ENCODE measurements at places on chromosomes 4 and X.

DNA sequence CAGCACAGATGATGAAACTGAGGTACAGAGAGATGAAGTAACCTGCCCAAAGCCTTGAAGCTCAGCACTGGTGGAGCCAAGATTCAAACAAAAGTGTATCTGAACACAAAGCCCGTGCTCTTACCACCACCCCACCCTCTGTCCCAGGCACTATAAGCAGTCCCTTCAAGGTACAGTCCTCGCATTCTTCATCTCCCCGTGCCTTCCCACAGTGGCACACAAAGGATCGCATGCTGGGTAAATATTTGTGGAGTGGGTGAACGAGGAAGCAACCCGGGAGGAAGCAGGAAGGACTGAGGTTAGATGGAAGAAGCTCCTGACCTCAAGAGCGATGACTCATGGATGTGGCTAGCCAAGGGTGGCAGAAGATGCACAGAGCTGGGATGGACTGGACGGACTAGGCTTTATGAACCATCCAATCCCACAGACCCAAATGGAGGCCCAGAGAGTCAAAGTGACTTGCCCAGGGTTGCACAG lies 18.4 kb downstream of the IQSEC2 start:
- no peak for DNase-seq

DNA sequence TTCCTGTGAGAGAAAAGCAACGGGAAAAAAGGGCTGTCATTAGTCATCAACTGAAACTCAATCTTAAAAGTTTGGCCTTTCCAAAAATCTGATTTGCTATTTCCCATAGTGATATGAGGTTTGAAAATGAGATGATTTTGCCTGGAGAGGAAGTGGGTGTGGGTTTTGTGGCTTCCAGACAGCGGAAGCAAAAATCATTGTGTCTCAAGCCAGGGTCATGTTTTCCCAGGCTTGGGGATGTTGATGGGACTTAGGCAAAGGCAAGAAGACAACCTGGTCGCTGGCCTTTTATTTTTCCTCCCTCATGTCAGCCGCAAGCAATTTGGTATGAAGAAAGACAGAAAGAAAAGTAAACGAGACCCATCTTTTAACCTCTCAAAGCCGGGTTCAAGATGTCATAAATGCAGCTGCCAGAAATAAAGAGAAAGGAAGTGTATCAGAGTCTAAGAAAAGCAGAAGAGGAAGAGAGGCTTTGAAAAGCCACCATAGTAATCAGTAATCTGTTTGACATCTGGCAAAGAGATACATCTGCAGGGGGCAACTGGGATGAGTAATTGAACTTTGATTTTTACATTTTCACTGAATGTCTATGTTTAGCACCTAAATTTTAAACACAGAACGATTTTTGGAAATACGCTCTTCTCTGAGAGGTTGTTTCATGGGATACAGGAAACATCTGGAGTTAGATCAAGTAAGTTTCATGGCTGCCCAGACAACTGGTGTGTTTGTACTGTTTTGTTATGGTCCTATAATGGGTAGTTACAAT lies 521.6 kb upstream of the SLIT2 start:
- DNase-seq, result no peak

GRCh38 chr4:136078976-136079375 lies 1453.3 kb downstream of the PCDH18 start:
- DNase-seq, result no peak

GRCh38 chrX:22424919-22425318 lies 152.2 kb downstream of the CBLL2 start:
- no peak for DNase-seq

DNA sequence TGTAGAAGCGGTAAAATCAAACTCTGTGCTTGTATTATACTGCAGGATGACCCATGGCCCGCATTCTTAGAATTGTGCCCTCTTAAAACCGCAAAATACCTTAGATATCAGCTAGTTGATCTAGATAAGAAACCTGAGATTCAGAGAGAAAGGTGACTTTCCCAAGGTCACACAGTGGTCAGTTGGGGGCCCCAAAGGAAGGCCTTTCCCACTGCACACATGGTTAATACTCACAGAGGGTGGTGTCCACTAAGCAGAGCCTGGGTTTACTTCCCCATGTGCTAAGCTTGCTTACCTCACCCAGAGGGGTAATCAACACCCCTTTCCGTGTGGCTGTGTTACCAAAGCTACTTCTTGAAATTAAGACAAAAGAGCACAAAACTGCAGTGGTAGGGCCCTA lies 66.3 kb downstream of the RBM47 start:
- no peak for DNase-seq

GRCh38 chr4:174009686-174010451 lies 273.6 kb downstream of the FBXO8 start:
- DNase-seq, result no peak

- no peak for DNase-seq
Observed at GRCh38 chr4:95129821-95130311, 372.1 kb downstream of the BMPR1B start.

DNA sequence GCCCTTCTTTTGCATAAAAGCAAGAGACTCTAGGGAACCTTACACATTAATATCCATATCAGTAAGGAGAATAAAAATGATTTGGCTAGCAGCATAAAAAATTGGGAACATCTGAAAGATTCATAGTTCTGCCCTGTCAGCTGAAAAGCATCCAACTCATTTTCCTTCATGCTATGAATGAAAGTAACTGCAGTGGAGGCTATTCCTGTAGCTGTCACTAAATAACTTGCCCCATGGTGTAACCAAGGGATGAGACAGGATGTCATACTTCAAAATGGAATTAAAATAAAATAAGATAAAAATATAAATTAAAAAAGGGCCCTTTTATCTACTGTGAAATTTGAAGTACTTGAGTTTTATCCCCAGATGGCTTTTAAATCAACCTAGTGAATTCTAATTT lies 878.8 kb downstream of the C4orf33 start:
- DNase-seq, result no peak

GRCh38 chr4:172061204-172061603 lies 248.0 kb downstream of the GALNTL6 start:
- no peak for DNase-seq

DNA sequence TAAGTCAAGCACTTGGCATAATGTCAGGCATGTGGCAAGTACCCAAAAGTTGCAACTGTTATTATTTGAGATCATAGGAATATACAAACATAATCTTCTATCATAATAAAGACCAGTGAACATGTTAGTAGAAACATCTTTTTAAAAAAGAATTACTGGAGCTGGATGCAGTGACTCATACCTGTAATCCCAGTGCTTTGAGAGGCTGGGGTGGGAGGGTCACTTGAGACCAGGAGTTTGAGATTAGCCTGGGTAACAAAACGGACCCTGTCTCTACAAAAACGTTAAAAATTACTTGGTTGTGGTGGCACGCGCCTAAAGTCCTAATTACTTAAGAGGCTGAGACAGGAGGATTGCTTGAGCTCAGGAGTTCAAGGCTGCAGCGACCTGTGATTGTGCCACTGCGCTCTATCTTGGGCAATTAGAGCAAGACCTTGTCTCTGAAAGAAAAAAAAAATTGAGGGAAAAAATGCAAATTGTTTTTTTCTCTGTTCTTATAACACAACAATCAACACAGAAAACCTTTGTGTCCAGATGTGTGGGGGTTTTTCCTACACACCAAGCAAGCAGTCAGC lies 284.3 kb downstream of the ARHGAP10 start:
- no peak for DNase-seq

DNA sequence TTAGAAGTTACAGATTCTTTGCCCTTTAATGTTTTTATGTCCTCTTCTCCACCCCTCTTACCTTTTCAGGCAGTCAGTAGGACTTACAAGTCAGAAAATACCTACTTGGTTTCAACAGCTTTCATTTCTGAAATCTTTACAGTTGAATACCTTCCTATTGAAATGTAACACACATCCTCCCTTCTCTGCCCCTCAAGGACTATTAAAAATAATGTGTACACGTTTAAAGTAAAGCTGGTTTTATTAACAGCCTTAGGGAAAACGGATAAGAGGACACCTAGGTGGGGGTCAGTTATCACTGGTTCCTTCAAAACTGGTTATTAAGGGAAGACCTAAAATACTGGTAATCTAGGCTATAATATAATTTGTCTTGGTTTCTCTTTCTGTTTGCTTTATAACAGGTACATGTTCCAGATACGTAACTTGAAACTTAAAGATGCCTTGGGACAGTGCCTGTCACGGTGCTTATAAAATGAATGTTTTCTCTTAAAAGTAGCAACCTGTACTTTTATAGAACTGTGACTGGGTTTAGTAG lies 1.8 kb downstream of the CCSER1 start:
- DNase-seq, result no peak

GRCh38 chrX:134868771-134869495 lies 121.9 kb upstream of the SMIM10 start:
- no peak for DNase-seq

GRCh38 chr4:184729946-184730345 lies 4.0 kb downstream of the CENPU start:
- DNase-seq, result no peak

- DNase-seq, result no peak
Observed at GRCh38 chrX:154032653-154033052, 13.0 kb upstream of the IRAK1 start.

GRCh38 chrX:69142788-69143469 lies 22.3 kb downstream of the PJA1 start:
- DNase-seq, result no peak

GRCh38 chr4:5215321-5215720 lies 164.0 kb downstream of the STK32B start:
- no peak for DNase-seq

DNA sequence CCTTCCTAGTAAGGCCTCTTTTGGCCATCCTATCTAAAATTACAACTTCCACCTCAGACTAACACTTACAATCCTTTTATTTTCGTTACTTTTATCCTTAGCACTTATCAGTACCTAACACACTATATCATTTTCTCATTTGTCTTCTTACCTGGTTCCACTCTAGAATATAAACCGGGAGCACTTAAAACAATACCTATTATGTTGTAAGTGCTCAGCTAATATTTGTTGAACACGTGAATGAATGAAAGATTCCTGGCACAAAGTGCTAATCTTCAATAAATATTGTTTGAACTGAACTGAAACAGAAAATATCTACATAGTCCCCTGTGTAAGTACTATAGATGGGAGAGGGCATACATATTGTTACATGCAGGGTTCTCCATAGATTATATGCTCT lies 14.4 kb downstream of the MGARP start:
- DNase-seq, result no peak

DNA sequence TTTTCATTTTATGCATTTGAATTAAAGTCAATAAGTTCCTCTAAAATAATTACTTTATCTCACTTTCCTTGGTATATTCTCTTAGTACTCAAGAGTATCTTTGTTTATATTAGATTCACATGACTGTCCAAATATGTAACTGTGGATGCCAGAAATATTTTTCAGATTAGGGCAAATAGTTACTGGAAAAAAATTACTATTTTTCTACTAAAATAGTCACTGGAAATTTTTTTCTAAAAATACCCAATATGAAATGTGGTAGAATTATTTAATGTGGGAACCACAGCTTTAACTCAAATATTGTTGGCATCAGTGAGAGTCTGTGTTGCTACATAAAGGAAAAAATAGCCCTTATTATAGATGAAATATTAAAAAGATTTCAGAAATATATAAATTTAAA lies 70.4 kb upstream of the NMU start:
- DNase-seq, result no peak

DNA sequence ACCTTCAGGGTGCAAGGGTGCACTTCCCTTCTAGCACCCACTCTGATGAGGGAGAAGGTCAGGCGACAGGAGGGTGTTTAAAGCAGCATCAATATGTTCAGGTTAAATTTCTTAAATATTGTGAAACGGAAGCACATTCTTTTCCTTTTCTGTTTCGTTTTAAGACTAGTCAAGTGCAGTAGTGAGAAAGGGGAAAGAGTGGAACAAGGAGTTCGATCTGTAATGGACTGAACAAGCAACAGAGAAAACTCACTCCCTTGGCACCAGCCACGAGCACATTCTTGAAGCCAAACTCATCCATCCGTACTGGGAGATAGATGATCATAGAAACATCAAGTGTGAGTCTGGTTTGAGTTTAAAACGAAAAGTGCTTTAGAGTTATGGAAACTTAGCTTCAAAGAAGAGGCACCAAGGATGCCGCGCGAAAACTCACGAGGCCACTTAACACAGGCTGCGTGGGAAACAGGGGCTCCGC lies 815 bp downstream of the FAM53A start:
- DNase-seq, result no peak

- no peak for DNase-seq
Observed at GRCh38 chr4:6338951-6339817, 69.5 kb downstream of the WFS1 start.

DNA sequence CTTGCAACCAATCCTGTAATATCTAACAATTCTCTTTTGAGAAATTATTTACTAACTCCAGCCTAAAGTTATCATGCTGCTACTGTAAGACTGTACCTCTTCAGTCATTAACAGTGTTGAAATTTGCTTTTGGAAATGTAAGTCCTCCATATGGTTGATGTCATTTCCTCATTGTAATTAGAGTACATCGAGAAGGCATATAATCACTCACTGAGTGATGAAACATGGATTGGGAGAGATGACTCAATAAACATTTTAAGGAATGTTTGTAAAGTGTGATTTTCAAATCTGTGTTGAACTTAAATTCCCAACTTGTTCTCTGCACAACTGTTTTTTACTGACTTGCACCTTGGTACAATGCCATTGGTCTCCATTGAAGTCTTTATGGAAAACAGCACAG lies 61.2 kb downstream of the HMGB2 start:
- no peak for DNase-seq

GRCh38 chr4:16192057-16192456 lies 34.2 kb downstream of the TAPT1 start:
- no peak for DNase-seq

DNA sequence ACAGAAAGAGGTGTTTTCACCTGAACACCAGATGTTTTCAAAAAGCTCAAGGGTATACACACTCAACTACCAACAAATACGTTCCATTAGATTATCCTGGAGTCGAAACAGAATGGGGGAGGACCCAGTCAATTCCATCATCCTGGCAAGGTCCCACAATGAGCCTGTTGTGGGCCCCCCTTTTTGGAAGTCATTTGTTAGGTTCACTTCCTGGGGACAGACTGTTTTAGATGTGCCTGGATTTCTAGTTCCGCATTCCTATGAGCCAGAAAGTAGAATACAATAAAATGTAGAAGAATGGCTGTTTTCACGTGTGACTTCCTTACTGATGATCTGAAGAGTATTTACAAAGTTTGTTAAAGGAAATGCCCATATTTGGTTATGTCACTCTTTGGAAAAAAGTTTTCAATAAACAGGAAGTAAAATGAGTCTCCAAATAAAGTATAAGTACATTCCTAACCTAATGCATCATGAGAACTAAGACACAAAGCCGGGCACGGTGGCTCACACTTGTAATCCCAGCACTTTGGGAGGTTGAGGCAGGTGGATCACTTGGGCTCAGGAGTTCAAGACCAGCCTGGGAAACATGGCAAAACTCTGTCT lies 192.5 kb downstream of the MAML3 start:
- DNase-seq, result no peak

DNA sequence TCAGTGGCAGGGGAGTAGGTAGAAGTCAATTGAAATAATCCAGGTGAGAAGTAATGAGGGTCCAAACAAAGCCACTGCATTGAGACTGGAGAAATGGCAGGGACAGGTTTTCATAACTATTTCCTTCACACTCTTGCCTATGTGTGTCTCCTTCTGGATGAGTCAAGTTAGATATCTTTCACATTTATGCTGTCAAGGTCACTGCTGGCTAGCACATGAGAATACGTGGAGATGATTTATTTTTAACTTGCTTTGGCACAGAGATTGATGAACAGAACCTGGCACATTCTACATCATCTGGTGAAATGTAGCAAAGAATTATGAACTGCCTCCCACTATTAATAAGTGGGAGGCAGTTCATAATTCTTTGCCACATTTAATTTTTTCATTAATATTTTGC lies 66.7 kb upstream of the BOD1L1 start:
- DNase-seq, result no peak
